Memory B cell (primary cell): ENCODE measurements at places on chromosomes 7 and 10.

- DNase-seq, result no peak
Observed at GRCh38 chr7:113161050-113161449, 42.7 kb upstream of the SMIM30 start.

- DNase-seq, result no peak
Observed at GRCh38 chr10:60570896-60571295, 181.2 kb upstream of the ANK3 start.

- DNase-seq, result no peak
Observed at GRCh38 chr7:53500076-53500475, 464.6 kb downstream of the POM121L12 start.

DNA sequence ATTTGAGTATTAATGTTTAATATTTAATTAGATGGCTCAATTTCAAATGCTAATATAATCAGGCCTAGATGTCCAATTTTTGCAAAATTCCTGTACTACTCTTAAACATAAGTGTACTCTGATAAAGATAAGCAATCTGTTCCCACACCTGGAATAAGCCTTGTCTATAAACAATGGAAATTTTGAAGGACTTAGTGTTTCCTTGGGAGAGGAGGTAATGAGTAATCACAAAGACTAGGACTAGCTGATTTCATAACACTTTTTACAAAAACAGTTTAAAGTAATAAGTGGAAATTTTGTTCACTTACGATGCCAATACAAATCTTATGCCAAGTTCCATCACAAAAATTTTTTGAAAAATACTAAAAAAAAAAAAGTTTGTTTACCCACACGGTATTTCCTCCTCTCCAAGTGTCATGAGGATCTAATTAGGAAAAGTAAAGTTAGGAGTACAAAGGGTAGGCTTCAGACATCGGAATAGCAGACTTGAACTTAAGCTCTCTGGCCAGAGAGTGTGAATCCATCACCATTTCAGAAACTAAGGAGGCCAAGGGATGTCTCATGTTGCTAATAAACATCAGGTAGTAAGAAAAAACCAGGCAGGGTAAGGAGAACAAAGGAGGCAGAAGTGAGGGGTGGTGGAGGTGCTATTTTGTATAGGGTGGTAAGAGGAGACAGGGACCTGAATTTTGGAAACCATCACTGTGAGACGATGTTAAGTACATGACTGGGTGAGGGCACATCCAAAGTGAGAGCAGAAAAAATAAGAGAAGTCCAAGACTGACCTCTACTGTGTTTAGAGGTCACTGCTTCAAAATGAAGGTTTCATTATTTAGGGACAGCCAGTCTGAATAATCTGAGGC lies 61.3 kb downstream of the RAPGEF5 start:
- no peak for DNase-seq

DNA sequence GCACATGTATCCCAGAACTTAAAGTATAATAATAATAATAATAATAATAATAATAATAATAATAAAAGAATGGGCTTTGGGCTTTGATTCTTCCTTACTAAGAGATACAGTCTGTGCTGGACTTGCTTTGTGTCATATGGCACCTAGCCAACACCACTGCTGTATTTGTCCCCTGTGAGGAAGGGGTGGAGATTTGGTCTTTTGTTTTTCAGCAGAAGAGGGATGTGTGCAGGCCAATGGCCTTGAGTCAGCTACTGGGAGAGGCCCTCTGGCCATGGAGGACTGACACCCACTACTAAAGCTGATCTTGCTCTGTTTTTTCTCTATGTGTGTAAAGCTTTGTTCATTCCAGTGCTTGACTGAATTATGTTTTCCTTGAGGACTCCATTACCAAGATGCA lies 573.0 kb upstream of the PCDH15 start:
- no peak for DNase-seq

- DNase-seq, result no peak
Observed at GRCh38 chr7:102236102-102236501, 50.6 kb upstream of the SH2B2 start.

GRCh38 chr10:75210282-75211006 lies at the start of gene VDAC2:
TSS of gene VDAC2 (plus strand) at chr10:75210796. CDS start at chr10:75211159, 363 bp downstream.
- DNase-seq, result peak; percentile 100

DNA sequence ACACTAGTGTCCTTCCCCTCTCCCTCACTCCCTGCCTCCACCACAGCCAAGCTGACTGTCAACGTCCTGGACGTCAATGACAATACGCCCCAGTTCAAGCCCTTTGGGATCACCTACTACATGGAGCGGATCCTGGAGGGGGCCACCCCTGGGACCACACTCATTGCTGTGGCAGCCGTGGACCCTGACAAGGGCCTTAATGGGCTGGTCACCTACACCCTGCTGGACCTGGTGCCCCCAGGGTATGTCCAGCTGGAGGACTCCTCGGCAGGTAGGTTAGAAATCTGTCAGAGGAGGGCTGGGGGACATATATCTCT lies 24.9 kb upstream of the VSIR start:
- no peak for DNase-seq

GRCh38 chr7:124679146-124679545 lies 86.4 kb downstream of the GPR37 start:
- no peak for DNase-seq

GRCh38 chr10:35172146-35172545 lies 45.5 kb downstream of the CREM start:
- DNase-seq, result no peak

DNA sequence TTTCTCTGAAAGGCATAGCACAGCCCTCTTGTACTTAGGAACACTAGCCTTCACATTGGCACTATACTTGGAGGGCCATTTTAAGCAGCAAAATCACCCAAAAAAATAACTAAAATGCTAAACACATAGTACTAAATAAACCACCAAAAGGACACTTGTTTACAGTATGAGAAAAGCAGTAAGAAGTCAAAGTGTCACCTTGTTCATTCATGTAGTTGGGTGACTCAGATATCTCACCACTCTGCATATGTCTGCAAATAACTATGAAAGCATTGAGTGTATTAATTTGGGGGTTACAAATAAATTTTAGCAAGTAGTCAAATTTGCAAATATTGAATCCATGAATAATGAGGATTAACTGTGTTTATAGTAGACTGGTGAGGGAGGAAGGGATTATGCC lies 107.6 kb downstream of the ELAPOR2 start:
- DNase-seq, result no peak

GRCh38 chr7:27375958-27376357 lies 133.4 kb downstream of the EVX1 start:
- no peak for DNase-seq

DNA sequence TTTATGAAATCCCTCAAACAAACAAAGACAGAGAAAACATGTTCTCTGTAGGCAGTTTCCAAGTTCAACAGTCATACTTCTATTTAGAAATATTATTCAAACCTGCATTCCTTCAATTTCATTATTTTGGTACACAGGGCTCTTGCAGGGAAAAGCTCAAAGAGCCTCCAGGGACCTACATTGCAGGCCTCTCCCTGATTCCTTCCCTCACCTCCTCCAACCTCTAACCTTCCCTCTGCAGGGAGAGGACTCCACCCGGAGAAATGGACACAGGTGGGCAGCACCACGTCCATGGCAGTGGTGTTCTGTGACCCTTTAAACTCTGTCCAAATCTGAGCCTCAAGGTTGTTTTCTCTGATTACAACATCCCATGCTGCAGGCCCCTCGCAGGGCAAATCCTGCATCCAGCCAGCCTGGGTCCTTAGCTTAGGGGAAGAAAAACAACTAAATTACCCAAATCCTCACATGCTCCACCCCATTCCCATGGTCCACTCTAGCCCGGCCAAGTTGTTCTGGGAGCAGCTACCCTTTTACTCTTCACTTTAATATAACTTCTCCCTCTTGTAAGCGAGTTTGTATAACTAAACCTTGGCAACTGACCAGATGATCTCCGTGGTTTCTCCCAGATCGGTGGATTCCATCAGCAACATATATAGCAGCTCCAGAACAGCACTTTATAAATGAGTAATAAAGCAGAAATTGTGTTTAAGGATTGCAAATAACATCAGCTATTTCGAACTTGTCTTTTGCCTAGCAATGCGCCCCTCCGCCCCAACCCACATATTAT lies 129.8 kb downstream of the CUBN start:
- DNase-seq, result no peak

- no peak for DNase-seq
Observed at GRCh38 chr10:69802424-69803161, 887 bp downstream of the COL13A1 start.

DNA sequence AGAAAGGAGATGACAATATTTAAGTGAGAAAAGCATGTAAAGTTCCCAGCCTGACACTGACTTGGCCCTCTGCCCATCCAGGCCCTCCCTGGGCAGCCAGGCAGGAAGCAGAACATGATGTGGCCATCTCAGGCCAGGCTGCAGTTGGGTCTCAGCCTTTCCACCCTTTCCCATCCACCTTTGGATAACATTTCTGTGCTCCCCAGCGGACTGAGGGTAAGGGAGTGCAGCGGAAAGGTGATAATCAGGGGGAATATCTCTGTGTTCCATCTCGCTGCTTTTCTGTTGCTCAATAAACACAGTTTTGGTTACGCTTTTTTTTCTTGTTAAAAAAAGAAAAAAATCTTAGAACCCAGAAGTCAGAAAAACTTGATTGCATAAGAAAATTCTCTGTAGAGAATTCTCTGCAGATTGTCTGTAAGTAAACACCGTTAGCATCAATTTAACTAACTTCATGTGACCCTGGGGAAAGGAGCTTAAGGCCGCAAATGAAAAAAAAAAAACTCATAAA lies 37.2 kb upstream of the TARP start:
- DNase-seq, result no peak

- no peak for DNase-seq
Observed at GRCh38 chr7:84136336-84136735, 58.3 kb downstream of the SEMA3A start.

GRCh38 chr10:34781711-34782110 lies 33.4 kb downstream of the PARD3 start:
- DNase-seq, result no peak

DNA sequence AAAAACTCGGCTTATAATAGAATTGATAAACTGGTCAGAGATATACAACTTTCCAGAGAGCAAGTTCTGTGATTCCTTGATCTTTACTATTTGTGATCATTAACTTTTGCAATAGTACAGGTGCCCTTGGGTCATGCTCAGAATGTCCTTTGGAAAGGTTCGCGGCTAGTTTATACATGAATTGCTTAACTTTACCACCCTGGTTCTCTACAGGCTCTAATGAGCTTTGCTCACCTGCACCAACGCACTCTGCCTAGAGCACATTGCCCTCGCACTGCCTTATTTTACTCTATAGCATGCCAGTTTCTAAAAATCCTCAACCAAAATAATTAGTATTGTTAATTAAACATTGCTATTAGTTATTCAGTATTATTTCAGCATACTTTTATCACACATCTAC lies 931.2 kb upstream of the KCND2 start:
- DNase-seq, result no peak

DNA sequence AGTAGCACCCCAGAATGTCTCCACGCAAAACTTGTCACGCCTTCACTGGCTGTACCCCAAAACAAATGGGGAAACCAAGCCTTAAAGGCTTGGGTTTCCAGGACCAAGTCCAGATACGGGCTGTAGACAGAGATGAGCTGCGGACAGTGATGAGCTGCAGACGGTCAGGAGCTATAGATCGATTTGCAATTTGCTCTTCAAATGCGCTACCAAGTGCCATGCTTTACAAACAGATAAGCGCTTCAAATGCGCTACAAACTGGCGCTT lies 658 bp upstream of the SGCE start:
- no peak for DNase-seq

GRCh38 chr7:34135924-34136323 lies 230.6 kb downstream of the BMPER start:
- no peak for DNase-seq

DNA sequence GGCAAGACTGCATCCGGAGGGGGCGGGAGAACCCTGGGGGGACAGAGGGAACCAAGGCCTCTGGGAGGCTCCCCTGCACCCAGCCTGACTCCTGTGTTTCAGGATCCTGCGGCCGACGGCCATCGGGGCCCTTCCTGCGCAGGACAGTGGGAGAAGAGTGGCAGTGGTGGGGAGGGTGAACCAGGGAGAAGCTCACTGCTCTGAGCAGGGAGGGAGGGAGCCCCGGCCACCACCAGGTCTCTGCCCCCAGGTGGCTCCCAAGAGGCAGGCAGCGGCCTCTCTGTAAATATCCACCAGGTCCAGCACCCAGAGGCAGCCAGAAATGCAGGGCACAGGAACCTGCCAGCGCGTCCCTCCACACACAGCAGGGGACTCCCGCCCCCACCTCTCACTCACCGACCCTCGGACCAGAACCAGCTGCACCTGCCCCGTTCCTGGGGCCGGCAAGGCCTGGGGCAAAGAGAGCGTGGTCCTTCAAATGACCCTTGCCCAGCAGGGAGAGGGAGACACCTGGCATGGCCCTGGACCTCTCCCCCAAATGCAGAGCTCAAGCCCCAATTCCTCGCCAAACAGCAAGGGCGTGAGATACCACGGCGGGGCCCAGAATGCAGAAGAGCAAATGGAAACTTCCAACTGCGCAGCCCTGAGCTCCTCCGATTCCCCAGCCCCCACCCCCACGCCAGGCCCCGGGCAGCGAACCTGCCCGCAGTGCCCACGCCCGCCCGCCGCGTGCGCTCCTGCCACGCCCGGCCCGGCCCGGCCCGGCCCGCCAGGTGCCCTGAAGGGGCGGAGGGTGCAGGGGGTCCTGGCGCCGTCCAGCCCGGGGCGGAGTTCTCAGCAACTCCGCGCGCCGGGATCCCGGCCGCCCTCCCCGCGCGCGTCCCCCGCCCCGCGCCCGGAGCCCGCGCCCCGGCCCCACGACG lies 805 bp downstream of the RASGEF1A start:
- DNase-seq, result no peak

DNA sequence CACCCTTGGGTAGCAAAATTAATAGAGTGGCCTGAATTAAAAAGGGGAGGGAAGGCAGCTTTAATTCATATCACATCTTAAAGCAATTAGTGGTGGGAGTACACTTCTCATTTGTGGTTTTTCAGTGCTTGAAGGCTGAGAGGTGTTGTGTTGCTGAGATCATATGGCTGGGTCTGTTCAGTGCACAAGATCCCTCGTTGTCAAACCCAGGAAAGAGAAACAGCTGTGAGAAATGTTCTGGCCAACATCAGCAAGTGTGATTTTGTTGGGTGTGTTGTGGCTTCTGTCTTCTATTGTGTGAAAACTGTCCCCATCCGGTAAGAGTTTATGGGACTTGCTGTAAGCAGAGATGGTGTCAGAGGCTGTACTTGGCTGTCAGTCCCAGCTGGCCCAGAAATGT lies 197.9 kb upstream of the BMPER start:
- DNase-seq, result no peak

- peak; percentile 77 for DNase-seq
Observed at GRCh38 chr7:23546897-23547572, 15.3 kb upstream of the TRA2A start.

- no peak for DNase-seq
Observed at GRCh38 chr10:988667-989545, 672 bp downstream of the GTPBP4 start.

- no peak for DNase-seq
Observed at GRCh38 chr7:111958896-111959295, 247.3 kb downstream of the DOCK4 start.

- no peak for DNase-seq
Observed at GRCh38 chr7:156985101-156985992, 25.1 kb downstream of the MNX1 start.

GRCh38 chr10:60377955-60378354 lies 11.7 kb downstream of the ANK3 start:
- DNase-seq, result no peak
